ENCODE measurements at places on chromosomes 16 and 17.

DNA sequence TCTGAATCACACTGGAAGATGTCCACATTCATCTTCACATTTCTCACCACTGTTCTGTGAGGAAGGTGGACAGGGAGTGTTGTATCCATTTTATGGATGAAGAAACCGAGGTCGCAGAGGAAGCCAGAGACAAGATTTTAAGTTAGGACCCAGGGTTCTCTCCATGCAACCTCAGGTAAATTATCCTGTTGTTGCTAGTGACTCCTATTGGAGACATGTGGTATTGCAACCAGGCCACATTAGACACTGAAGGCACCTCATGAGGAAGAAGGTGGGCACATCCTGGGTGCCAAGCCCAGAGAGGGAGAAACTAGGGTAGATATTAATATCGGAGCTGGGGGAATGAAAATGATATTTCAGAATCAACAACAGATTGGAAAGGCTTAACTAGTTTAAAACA is 8.5 kb upstream of the WNT9B start:
- no peak for DNase-seq

GRCh38 chr17:33602981-33603380 is 309.9 kb upstream of the ASIC2 start:
- no peak for DNase-seq

DNA sequence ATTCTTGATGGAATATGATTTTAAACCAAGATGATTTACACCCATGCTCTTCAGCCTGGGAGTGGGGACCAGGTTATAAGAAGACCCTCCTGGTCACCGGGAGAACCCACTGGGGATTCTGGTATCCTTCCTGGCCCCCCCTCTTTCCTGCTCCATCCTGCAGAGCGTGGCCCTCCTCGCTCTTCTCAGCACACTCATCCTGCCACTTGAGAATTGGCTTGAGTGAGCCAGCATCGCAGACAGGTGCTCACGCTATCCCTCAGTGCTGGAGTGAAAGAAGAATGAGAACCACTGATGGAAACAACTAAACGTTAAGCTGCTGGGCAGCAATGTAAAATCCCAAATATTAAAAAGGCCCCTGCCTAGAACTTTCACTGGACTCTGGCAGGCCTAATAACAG is 98.0 kb downstream of the CYTH1 start:
- DNase-seq: no peak

GRCh38 chr17:58279016-58279711 is 1.6 kb downstream of the MPO start:
- no peak for DNase-seq

- no peak for DNase-seq
Measured at GRCh38 chr17:59503500-59503899, 61.9 kb upstream of the DHX40 start.

DNA sequence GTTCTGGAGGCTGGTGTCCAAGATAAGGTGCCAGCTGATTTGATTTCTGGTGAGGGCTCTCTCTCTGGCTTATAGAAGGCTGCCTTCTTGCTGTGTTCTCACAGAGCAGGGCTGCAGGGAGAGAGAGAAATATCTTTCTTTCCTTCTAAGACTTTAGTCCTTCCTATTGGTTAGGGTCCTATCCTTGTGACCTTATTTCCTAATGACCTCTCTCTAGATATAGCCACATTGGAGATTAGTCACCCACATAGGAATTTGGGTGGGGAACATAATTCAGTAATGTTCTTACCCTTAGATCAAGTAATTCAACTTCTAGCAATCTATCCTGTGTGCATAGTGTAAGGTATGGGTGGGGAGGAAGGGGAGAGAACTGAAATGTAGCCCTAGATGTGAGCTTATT is 18.0 kb upstream of the ABCA5 start:
- no peak for DNase-seq

All from epithelial cell of prostate (primary cell).